Epithelial cell of esophagus (primary cell): ENCODE measurements at places on chromosomes 12 and 14.

DNA sequence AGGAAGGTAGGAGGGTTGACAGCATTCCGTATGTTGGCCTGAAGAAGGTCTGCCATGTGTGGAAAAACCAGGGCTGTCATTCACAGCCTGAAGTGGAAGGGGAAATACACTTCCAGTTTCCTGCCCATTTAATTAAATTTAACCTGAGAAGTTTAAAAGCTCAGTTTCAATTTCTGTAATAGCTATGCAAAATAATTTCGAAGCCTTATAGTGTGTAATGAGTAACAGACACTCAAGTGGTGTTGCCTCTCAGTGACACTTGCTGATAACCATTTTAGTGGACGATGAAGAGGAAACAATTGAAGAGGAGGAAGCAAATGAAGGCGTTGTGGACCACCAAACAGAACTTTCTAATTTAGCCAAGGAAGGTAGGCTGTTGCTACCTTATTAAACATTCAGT is 44.8 kb downstream of the EP400 start:
- DNase-seq = no peak

GRCh38 chr12:95077341-95077740 is 3.9 kb upstream of the NR2C1 start:
- no peak for DNase-seq

DNA sequence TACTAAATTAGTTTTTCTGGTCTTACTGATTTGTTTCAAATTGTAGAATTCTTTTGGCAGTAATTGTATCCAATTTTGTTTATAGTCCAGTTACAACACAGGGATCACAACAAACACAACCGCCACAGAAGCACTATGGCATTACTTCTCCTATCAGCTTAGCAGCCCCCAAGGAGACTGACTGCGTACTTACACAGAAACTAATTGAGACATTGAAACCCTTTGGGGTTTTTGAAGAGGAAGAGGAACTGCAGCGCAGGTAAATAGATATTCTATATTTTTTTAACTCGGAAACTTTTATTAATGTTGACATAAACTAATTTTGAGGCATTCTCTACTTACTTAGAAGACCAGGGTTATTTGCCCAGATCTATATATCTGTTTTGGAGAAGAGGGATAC is 17.8 kb downstream of the PAPOLA start:
- no peak for DNase-seq

DNA sequence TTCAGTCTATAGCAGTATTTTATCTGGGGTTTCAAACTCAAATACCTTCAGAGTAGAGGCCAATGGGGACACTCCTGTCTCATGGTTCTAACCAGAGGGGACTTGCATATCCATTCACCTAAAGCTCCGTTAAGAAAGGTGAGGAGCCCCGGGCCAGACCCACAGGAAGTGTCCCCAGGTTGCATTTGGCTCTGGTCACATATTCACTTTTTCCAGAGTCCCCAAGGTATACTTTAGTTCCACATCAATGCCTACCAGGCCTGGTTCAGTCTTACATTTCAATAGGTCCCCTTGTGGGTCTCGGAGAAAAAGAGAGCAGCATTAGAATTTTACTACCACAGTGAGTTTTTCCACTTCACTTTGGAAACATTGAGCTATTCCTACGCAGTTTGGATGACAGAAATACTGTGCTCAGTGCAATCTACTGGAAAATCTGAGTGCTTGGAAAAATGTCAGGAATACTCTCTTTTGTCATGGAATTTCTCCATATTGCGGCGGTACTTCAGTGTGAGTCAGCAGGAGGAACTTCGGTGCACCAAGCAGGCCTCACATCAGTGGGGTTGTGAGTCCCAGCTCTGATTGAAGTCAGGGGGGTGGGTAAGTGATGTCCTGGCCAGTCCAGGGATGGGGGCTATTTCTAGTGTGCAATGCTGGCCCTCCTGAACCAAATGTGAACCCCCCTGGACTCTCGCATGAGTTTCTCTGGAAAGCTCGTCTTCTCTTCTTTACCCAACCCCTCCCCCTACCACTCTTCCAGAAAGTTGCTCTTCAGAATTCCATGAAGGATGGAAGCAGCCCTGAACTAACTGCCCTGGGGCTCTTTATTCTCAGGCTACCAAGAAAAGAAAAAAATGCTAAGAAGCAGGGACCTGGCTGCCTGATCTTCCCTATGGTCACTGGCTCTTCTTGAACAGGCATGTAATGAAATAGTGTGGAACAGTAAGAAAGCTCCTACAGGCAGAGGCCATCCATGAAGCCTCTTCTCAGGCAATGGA is 184.7 kb downstream of the PRKCH start:
- no peak for DNase-seq
